BJ (cell line): ENCODE measurements at places on chromosomes 2 and 18.

DNA sequence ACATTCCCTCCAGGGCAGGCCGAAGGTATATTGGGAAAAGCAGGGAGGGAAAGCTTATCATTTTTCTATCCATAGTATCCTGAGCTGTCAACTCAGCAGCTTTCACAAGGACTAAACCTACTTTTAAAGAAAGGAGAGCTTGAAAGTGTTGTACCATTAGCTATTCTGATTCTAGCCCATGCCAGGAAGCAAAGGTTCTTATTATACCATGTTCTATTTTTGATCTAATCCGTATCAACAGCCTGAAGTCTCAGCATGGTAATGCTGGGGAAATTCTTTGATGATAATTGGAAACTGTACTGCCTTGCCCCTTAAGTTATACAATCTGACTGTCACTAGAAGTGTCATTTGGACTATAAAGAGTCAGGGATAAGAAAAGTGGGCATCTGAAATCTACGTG, 193.3 kb downstream of the IKZF2 start:
- DNase-seq, result no peak

DNA sequence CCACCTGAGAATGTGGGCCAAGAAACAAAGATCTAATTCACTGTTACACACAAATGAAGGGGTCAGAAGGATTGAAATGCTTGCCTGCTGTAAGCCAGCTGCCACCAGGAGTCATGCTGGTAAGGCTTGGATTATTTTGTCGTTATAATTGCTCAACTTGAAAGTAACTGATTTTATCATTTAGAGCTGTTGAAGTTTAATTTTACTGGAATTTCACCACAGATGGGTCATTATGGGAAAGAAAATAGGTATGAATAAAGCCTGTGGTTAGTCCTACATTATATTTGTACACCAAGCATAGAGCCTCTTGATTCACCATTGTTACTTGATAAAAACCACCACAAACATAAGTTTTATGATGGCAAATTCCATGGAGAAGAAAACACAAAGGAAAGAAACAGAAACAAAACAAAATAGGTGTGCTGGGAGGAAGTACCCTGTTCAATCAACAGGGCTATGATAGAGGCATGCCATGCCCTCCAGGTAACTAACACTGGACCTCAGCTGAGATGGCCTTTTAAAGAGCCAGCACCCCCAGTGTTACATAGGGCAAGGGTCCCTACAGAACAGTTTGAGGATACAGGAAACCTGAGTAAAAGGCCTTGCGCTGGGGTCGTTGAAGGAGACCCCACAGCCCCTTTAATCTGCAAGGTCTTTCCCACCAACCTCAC, 3.0 kb downstream of the CLEC4F start:
- no peak for DNase-seq

- no peak for DNase-seq
Observed at GRCh38 chr18:45958027-45958426, 9.1 kb downstream of the EPG5 start.

DNA sequence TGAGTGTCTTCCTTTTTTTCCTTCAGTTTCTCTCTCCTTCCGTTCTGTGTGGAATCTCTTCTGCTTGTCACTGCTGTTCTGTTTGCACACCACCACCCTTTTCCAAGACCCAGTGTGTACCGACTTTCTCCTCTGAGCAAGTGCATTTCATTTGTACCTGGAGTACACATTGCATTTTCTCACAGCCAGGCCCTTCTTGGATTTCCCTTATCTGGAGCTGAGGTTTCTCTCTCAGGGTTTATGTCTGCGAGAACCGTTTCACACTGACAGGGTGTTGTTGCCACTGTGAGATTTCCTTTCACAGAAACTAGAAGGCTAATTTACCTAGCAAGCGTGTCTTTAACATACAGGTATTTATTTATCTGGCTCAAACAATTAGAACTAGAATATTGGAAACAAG, 26.2 kb downstream of the NCOA1 start:
- no peak for DNase-seq

DNA sequence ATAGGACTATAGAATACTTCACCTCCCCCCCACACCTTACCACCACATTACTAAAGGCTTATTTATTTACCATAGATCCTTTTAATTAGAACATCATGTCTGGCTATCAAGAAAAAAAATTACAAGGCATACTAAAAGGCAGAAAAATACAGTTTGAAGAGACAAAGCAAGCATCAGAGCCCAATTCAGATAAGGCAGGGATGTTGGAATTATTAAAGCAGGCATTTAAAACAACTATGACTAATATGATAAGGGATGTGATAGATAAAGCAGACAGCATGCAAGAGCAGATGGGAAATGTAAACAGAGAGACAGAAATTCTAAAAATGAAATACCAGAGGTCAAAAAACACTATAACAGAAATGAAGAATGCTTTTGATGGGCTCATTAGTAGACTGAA, 55.4 kb upstream of the SMIM21 start:
- DNase-seq, result peak; percentile 40

GRCh38 chr18:27378431-27379095, 193.5 kb upstream of the CHST9 start:
- DNase-seq, result no peak

DNA sequence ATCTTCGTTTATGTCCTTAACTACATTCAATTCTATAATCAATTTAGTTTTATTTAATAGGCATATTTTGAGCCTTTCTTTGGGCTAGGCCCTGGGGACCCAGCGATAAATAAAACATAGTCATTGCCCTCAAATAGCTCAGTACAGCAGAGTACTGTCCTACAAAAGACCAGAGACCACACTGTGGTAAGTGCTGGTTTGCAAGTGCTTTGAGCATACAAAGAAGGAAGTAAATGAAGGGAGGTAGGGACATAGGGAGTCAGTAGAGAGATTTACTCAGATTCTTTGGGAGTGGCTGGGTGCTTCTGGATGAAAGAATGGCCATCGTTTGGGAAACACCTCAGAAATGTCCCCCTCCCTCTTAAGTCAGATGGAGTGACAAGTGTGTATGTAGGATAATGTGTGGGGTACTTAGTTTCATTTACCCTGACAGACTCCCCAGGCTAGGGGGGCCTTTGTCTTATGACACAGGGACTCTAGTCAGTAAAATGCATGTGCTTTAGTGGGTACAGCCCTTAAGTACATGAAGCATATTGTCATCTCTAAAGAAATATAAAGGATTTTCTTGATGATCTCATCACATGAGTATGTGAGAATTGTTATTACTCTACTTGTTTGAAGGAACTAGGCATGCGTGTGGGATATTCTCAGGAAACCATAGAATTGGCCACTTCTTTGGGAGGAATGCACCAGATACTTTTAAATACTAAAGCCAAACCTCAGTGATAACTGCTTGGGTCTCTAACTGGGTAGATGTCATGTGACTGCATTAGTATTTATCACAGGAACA, 35.1 kb downstream of the MAPRE2 start:
- peak; percentile 30 for DNase-seq

DNA sequence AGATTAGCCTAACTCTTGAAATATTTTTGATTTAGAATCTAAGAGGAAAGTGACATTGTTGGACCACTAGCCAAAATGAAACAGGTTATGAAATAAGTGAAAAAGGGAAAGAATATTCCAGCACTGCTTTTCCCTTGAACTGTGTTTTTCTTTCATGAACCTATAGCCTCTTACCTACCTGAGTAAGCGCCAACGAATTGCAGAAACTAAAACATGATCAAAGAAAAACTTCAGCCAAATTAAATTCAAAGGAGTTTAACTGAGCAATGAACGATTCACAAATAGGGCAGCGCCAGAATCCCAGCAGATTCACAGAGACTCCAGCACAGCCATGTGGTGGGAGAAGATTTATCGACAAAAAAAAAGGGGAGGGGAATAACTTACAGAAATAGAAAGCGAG, 518.6 kb downstream of the PIK3C3 start:
- DNase-seq, result no peak

- DNase-seq, result no peak
Observed at GRCh38 chr2:220168891-220169546, 541.6 kb downstream of the SLC4A3 start.
